ENCODE measurements at places on chromosomes 1 and 21.

GRCh38 chr1:22141554-22142314, 1.2 kb downstream of the WNT4 start:
- no peak for DNase-seq

DNA sequence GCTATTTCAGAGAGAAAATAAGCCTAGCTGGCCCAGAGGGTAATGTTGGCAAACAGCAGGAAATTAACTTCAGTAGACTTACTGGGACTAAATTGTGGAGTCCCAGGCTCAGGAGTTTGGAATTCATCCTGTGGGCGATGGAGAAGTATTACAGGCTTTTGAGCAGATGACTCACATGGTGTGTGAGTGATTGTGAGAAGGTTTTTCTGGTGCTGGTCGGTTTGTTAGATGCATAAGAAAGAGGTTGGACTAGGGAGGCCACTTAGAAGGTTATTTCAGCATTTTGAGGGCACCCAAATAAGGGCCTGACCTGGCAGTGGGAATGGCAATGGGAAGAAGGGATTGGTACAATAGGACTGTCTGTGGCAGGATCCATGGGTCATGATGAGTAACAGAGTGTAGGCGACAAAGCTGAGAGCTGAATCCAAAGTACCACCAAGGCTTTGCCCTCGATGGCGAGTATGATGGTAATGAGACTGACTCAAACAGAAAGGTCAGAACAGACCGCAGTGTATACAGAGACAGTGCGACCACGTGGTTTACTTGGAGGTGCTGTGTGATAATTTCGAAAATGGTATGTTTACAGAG, 69.2 kb upstream of the KIF26B start:
- no peak for DNase-seq

DNA sequence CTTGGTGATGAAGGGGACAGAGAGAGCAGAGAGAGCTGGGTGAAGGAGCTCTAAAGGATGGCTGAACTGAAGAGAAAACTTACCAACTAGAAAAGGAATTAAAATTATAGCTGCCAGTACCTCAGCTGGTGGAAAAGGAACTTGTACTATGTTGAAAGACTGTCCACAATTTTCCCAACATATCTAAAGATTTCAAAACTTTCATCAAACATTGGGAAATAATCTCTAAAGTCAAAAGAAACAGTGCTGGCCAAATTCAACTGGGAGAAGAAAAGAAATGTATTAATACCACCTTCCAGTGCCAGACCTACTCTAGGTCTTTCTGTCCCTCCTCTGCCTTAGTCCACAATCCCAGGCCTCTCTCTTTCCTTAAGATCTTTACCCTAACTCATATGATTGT, 6.1 kb downstream of the SMG5 start:
- DNase-seq: no peak

GRCh38 chr1:181784039-181784683, 277.4 kb downstream of the ZNF648 start:
- DNase-seq: no peak

- DNase-seq: no peak
These were observed 68.7 kb downstream of the SDC3 start for GRCh38 chr1:30839827-30840359.

DNA sequence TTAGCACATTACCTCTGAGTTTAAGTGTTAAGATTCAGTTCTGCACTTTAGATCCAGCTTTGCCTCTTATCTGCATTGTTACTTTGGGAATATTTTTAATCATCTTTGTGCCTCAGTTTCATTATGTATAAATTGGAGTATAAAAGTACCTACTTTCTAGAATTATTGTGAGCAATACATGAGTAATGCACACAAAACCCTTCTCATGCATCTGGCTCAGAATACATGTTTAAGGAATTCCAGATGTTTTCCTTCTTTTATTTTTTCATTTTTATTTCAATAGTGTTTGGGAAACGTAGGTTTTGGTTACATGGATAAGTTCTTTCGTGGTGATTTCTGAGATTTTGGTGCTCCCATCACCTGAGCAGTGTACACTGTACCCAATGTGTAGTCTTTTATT, 14.2 kb downstream of the C8A start:
- no peak for DNase-seq

GRCh38 chr1:156677616-156678596, 699 bp upstream of the NES start:
- peak; percentile 69 for DNase-seq

DNA sequence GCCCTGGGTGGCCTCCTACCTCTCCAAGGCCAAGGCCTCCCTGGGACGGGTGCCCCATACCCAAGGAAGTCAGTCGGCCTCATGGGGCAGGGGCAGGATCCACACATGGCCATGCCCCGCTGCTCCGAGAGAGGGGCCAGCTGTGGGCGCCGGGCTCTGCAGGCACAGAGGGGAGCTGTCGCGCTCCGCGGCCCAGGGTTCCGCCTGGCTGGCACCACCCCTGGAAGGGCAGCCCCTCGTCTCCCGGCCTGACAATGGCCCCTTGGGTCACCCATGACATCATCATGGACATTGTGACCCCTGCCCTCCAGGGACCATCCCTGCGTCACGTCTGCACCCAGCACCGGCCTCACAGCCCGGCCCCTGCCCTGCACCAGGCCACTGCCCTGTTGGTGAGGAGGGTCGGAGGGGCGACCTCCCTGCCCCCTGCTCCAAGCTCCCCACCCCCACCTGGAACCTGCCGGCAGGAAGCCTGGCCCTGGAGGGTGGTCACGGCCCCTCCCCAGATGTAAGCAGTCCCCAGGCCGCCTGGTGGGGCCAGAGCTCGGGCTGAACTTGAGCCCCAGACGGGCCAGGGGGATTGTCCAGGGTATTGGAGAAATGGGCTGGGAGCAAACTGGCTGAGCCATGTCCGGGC, 5.8 kb downstream of the TTLL10 start:
- DNase-seq: no peak

DNA sequence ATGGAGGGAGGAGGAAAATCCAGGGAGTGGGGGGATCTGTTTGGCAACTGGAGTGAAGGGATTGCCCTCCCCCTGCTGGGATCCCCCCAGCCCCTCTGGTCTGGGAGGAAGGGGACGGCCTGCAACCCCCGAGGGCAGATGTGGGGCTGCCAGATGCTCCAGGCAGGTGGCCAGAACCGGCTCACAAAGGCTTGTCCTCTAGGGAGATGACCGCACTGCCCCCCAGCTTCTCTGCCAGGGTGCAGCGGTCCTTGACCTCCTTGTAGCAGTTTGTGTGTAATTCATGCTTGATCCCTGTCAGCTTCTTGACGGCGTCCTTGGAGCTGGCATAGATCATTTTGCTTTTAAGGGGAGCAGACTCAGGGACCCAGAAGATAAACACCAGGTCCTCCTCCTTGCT, 69.2 kb downstream of the ROR1 start:
- no peak for DNase-seq

- DNase-seq: no peak
These were observed 12.6 kb upstream of the TNFRSF14 start for GRCh38 chr1:2543543-2544092.

DNA sequence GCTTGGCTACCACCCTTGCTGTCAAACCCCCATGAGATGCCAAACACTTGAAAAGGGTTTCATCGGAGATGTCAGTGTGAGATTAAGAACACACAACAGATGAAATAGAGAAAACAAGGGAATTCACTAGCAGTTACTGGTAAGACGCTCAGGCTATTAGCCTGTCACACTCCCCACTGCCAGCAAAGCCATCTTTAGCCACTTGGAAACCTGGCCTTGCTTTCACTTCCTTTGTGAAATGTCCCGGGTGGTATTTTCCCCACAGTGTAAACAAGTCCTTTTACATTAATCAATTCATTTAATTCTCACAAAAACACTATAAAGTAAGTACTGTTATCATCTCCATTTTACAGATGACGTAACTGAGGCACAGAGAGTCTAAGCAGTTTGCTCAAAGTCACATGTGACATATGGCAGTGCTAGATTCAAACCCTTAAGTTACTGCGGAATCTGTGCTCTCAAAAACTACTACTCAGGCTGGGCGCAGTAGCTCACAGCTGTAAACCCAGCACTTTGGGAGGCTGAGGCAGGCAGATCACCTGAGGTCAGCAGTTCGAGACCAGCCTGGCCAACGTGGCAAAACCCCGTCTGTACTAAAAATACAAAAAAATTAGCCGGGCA, 32.7 kb upstream of the KHDRBS1 start:
- no peak for DNase-seq

GRCh38 chr21:38897532-38898421, 92.0 kb downstream of the ETS2 start:
- no peak for DNase-seq

DNA sequence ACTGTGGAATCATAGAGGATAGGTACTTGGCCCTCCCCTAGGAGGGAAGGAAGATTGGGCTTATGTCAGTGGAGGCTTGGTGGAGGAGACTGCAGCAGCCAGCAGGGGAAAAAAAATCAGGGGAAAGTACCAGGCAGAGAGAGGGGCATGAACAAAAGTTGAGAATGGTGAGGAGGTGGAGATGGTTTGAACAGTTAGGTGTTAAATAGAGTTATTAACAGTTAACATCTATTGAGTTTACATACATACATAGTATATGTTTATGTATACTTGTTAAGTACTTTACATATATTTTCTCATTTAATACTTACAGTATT, 136.5 kb upstream of the HNRNPU start:
- no peak for DNase-seq

DNA sequence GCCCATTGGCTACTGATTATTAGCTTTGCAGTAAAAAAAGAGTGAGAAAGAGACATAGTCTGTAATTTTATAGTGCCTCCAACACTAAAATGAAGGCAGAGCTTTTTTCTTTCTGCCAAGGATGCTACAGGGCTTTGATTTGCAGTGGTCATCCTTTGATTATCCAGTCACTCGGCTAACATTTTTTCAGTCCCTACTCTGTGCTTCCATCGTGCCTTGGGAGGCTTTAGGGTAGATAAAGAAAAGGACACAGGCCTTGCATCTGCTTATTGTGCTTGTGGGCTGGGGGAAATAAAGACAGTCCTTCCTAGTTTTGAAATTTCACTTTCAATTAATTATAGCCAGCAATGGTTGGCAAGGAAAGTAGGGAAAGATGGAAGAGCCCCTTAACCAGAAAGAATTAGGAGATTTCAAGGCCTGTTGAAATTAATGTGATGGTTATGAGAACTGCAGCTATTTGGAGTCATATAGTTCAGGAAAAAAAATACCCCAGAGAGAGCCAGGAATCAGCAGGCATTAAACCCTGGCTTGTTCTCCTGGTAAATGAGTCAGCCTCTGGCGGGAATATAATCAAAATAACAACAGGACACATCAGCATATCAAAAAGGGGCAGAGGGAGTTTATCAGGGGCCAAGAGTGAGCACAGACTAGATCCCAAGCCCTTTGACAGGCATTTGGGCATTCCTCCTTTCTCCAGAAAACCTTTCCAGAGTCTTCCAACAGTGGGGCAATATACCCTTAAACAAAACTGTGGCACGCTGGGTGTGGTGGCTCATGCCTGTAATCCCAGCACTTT, 27.4 kb downstream of the CACHD1 start:
- DNase-seq: no peak

DNA sequence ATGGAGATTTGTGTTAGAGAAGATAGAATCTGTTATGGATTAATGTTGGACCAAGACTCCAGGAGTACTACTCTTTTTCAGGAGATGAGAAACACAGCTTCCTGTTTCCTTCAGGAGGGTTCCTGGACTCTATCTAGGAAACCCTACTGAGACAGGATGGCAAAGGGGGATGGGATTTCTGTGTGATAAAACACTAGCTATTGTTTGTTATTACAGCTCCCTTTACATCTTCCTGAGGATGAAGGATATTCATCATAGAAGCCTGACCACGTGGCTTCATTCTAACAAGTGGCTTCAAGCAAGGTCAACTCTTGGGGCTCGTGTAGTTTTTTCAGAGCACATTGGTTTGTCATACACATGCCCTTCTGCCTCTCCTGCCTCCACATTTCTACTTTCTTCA, 33.3 kb downstream of the RGL1 start:
- no peak for DNase-seq

- DNase-seq: no peak
These were observed 10.4 kb downstream of the JUN start for GRCh38 chr1:58773406-58773840.

GRCh38 chr1:119298687-119299303, 69.8 kb upstream of the HAO2 start:
- DNase-seq: no peak

- no peak for DNase-seq
These were observed 46.2 kb downstream of the MAP3K7CL start for GRCh38 chr21:29176471-29177120.

DNA sequence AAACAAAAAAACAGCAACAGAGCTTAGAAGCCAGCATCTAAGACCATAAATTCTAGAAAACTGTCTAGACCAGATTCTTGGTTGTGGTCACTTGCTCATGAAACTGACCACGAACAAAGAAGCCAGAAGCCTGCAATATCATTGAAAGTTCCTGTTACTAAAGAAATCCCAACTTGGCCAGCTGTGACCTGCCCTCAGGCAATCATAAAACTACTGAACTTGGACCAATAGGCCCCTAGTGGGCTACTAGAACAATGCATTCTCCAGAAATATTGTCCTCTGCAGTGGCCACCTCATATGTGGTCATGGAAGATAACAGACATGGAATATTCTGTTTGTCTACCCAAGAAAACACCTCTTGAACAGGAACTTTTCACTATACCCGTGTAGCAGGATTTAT, 87.7 kb downstream of the SPATA17 start:
- DNase-seq: no peak

All from mesothelial cell of epicardium (in vitro differentiated cells).